Stimulated activated CD4-positive, alpha-beta T cell treated with anti-CD3 and anti-CD28 coated beads, Interleukin-1b, Interleukin-23, amount 100 ng/mL, for 1 hour (primary cell): ENCODE measurements at places on chromosomes 12 and 14.

DNA sequence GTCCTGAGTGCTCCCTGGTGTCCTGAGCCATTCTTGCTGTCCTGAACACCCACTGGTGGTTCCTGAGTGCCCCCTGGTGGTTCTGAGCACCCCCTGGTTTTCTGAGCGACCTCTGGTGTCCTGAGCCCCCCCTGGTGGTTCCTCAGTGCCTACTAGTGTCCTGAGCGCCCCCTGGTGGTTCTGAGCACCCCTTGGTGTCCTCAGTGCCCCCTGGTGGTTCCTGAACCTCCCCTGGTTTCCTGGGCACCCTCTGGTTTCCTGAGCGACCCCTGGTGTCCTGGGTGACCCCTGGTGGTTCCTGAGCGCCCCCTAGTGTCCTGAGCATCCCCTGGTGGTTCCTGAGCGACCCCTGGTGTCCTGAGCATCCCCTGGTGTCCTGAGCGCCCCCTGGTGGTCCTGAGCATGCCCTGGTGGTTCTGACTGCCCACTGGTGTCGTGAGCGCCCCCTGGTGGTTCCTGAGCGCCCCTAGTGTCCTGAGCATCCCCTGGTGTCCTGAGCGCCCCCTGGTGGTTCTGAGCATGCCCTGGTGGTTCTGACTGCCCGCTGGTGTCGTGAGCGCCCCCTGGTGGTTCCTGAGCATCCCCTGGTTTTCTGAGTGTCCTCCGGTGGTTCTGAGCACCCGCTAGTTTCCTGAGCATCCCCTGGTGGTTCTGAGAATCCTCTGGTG lies 473.1 kb downstream of the TMEM121 start:
- peak; percentile 62 for DNase-seq

DNA sequence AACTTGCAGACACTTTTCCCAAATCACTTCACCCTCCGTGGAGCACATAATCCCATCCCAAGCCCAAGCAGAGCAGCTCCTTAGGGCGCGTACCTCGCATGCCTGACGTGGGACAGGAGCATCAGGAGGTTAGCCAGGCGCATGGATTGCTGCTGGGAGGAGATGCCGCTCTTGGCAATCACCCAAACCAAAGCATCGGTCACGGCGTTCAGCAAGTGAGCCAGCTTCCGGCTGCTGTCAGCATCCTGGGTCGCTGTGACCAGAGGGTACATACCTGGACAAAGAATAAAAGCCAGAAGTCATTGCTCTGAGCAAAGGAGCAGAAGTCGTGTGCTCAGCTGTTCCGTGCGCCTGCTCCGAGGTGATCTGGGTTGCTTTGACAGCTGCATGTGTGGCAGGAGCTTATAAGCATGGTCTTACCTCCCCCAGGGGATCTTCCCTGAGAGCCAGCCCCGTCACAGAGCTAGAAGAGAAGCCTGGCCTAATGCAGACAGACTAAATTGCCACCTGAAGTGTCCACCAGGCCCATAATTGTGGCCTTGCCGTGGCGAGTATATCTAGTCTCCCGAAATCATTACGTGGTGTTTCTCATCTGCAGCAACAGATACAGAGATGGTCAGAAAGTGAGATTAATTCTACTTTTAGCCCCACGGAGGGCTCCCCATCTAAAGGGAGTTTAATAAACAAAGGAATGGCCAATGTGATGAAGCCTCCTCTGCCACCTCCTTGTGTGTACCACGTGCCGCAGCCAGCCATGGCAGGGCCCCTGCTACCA lies 59.1 kb downstream of the ESR2 start:
- no peak for DNase-seq

DNA sequence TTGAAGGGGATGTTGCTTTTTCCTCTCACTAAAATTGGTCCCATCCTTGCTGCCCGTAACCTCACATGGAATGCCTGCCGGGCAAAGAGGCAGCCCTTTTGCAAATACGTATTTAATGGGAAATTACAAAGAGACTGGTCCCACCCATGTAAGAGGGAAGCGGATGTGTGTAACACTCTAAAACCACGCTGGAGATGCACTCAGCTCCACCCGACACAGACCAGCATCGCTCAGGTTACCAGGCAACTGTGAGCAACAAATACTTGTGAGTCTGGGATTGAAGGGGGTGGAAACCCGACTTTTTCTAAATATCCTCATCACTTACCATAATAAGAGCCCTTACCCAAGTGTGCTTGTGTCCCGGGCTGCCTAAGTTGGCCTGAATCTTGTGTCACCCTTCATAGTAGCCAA lies 47.7 kb downstream of the ELK3 start:
- DNase-seq = peak; percentile 41

GRCh38 chr12:113852695-113853490 lies 113.2 kb downstream of the RBM19 start:
- DNase-seq = no peak

DNA sequence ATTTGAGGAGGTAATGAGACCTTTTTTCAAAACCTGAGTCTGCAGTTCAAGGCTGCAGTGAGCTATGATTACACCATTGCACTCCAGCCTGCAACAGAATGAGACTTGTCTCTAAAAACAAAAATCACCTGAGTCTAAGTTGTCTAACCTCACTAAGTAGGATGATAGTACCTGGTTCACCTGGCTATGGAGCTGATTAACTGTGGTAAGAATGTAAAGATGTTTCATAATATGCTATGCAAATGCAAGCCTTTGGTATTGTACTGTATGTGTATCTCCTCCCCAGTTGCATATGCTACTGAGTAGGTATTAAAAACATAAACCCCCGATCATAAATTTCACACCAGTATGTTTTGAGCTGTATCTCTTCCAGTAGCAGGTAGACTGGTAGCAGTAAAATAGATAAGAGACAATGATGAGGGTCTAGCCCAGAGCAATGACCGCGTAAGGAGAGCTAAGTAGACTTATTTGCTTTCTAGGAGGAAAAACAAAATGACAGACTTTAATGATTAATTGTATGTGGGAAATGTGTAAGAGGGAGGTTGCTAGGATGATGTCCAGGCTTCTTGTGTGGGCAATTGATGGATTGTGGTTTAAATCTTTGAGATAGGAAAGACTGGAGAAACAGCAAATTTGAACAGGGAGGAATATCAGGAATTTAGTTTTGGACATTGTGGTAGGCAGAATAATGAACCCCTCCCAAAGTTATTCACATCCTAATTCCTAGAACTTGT lies 41.6 kb upstream of the EGLN3 start:
- DNase-seq = no peak

DNA sequence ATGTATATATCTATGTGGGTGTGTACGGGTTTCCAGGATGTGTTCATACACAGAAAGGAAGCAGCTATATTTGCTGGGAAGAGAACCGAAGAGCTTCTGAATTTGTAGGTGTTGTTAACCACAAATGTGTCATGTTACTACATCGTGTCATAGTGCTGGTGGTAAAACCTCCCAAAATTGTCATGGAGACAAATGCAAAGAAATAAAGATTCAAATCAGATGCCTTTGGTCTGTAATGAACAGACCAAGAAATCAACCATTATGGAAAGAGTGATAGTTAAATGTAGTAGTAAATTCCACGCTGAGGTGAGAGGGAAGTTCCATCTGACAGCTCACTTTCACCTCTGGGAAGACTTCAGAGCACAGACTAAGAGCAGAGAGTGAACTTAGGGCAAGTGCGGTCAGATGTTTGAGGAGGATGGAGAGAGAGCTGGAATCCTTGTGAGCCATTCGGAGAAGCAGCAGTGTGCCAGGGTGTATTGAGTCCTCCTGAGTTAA lies 487.5 kb downstream of the TMEM121 start:
- no peak for DNase-seq

DNA sequence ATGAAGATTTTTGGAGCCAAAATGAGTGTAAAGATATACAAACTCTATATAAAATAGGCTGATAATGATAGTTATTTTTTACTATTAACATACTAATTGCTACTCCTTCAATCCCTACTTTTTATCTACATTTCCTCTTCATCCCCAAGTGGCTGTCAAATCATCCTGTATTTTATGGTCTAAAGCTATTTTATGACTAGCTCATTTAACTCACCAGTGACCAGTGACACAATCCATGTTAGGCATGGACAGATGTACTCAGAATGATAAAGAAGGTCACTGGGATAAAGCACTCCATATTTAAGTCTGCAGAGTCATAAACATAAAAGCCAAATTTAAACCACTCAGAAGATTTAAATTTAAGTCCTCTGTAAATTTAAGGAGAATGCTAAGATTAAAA lies 183.0 kb downstream of the MED13L start:
- DNase-seq = no peak

- no peak for DNase-seq
Measured at GRCh38 chr12:27619308-27619707, 76.9 kb upstream of the REP15 start.

GRCh38 chr14:80545935-80546854 lies 334.9 kb upstream of the DIO2 start:
- DNase-seq = no peak

- DNase-seq = no peak
Measured at GRCh38 chr14:69274321-69274720, 14.4 kb downstream of the GALNT16 start.

DNA sequence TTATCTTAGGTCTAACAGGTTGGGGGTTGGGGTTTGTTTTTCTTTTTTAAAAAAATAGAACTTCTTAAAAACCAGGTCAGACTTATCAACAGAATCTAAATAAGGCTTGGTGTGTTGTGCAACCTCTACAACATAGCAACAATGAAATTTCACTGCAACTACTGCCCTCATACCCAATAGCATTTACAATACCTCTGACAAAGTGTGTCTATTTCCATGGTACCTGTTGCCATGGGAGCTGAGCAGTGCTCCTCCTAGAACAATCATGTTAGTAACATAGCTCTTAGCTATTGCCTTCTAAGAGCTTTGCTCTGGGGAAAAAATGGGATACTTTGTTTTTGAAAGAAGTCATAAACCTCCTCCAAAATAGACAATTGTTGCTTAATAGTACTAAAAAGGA lies 103.3 kb upstream of the CCDC175 start:
- no peak for DNase-seq

- DNase-seq = no peak
Measured at GRCh38 chr14:51660741-51661140, 9.0 kb downstream of the FRMD6 start.

DNA sequence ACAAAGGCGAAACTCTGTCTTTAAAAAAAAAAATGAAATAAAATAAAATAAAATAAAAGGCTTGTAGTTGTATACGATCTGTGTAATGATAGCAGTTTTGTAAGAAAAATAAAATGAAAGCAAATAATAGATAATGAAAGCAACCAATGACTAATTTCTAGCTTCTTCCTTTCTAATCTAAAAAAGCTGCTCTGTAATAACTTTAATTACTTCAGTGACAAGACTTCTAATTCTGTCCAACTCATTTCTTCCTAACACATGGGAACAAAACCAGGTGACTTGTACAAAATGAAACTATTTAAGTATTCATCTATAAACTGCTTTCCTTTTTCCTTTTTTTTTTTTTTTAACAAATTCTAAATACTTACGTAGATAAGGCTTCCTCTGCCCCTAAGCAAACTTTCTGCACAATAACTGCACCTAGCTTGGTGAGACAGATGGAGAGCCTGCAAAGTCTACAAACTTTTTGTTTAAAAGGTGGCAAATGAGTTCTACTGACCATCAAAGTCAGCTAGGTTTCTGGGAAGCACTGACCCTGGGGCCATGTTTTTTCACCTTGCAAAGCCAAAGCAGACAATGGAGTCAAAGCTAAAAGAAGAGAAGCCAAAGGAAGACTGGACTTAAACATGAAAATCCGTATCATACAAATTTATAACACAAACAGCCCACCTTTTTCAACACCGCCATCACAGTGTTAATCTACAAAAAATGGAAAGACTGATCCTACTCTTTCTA lies 28.2 kb downstream of the DENND5B start:
- DNase-seq = no peak

GRCh38 chr14:86462193-86462753 lies 932.3 kb downstream of the FLRT2 start:
- DNase-seq = no peak

- DNase-seq = no peak
Measured at GRCh38 chr12:124640056-124640455, 72.6 kb upstream of the NCOR2 start.

GRCh38 chr12:123263196-123263817 lies 8.3 kb downstream of the CDK2AP1 start:
- no peak for DNase-seq

- DNase-seq = no peak
Measured at GRCh38 chr12:93706387-93706786, 29.2 kb downstream of the CRADD start.

- DNase-seq = no peak
Measured at GRCh38 chr12:49342914-49343731, 3.6 kb upstream of the DNAJC22 start.

DNA sequence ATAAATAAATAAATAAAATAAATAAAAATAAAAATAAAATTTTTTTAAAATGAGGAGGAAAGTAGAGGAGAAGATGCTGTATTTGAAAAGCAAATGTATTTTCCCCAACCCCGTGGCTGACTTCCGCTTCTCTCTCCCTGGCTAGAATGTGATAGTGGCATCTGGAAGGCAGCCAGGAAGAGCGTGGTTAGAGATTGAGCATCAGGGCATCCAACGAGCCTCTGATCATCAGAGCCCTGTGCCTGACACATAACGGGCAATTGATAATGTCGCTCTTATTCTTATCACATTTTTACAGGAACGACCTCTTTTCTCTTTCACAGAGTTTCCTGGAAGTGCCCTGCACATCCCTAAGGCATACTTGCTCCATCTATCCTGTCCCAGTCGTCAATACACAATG lies 496.9 kb upstream of the TMEM132C start:
- no peak for DNase-seq

- DNase-seq = no peak
Measured at GRCh38 chr14:83164016-83164415, 1630.4 kb upstream of the SEL1L start.

- no peak for DNase-seq
Measured at GRCh38 chr12:84507956-84508850, 404.4 kb downstream of the SLC6A15 start.

GRCh38 chr12:32446316-32447119 lies 47.2 kb downstream of the FGD4 start:
- DNase-seq = no peak

- no peak for DNase-seq
Measured at GRCh38 chr14:68261092-68261842, 441.7 kb downstream of the RAD51B start.

GRCh38 chr14:77580964-77581505 lies 35.4 kb downstream of the SPTLC2 start:
- DNase-seq = no peak

DNA sequence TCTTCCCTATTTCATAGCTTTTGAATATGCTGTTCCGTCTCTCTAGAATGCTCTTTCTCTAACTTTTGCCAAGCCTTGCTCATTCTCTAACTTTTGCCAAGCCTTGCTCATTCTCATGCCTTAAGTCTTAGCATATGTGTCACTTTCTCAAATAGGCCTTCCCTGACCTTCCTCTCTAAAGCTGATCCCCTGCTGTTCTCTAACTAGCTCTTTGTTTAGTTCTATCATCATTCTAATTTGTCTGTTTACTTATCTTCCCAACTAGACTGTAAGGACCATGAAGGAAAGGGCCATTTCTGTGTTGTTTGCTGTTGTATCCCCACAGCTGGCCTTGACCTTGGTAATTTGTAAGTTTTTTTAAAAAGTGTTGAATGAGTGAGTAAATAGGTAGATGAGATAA lies 71.1 kb downstream of the ZNF641 start:
- no peak for DNase-seq

GRCh38 chr12:106681210-106681609 lies 93.3 kb upstream of the RIC8B start:
- no peak for DNase-seq

GRCh38 chr12:76698966-76699365 lies 64.9 kb upstream of the ZDHHC17 start:
- DNase-seq = no peak
